Stimulated activated CD8-positive, alpha-beta memory T cell treated with anti-CD3 and anti-CD28 coated beads, Interleukin-15, amount 100 ng/mL, for 24 hours (primary cell): ENCODE measurements at places on chromosomes 16 and 17.

GRCh38 chr17:78343187-78343542, 16.7 kb downstream of the SOCS3 start:
- no peak for DNase-seq

DNA sequence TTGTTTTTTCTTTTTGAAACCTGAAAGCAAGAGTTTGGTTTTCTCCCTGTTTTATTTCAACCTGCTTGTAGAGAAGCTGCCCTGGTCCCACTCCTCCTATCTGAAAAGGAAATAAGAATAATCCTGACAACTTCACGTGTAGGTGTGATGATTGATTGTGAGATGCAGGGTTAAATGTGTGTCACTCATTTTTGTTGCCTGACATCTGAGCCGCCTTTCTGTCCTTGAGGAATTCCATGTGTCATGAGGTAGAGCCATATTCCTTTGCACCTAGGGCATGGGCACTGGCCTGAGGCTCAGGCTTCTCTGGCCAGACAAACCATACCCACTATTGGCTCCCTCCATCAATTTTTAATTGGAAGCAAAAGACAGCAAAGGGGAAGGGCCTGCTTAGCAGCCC, 10.2 kb upstream of the SMPD3 start:
- no peak for DNase-seq

DNA sequence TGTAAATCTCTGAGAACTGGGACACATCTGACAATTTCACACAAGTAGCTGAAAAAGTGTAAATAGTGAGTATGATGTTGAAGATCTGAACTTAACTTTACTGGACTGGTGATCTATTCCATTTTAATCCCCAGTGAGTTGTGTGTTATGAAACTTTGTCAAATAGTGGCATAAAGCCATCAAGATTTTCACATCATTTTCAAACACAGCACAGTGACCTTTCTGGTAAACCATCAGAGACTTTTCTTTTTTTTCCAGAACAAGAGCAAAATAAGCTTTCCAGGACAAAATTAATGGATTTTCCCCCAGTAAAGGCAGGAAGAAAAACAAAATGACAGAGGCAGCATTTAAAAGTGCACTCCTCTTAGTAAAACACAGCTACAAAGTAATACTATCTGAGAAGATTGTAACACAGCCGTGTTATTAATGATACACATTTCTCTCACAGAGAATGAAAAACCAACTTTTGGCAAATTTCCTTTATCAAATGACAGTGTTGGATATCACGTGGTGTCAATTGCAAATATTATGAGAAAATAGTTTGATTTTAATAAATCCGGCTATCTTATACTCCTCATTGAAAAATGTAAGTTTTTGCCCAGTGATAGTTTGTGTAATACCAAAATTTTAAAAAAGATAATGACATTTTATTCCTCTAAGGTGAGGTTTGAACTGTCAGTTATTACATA, 16.8 kb upstream of the COL1A1 start:
- DNase-seq: no peak

DNA sequence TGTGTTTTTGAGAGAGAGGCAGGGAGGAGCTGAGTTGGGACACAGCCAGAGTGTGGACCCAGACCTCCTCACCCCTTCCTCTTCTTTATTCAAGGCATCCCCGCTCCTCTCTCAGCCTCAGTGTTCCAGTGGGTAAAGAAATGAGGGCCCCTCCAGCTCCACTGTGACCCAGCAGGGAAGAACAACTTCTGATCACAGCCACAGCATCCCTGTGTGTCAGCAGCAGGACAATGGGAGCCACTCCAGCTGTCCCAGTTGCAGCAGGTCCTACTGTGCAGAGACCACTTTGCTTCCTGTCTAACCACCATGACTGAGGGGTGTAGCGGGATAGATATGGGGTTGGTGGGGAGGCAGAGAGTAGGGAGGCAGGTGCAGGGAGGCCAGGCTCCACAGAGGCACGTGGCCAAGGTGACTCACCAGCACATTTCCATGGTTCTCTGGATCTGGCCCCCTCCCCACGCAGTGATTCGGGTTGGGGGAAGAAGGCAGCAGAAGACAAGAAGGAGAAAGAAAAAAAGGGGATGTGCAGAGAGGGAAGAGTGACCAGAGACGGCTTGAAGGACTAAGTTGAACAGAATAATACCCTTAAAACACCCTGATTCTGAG, 24.5 kb downstream of the PIK3R5 start:
- no peak for DNase-seq

DNA sequence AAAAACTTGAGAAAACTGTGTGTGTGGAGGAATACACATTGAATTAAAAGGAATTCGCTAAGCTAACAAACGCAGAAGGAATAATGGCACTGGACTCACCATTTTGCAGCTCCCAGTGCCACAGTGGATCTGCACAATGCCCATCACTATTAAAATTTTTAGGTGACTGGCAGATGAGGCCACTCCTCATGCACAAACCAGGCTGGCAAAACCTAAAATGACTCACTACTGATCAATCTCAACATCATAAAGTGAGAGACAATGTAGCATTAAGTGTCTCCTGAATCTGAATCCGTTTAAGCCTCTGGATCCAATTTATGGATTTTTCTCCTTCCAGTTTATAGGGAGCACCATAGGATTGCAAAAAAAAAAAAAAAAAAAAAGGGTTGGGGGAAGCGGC, 20.6 kb downstream of the MYH10 start:
- no peak for DNase-seq

DNA sequence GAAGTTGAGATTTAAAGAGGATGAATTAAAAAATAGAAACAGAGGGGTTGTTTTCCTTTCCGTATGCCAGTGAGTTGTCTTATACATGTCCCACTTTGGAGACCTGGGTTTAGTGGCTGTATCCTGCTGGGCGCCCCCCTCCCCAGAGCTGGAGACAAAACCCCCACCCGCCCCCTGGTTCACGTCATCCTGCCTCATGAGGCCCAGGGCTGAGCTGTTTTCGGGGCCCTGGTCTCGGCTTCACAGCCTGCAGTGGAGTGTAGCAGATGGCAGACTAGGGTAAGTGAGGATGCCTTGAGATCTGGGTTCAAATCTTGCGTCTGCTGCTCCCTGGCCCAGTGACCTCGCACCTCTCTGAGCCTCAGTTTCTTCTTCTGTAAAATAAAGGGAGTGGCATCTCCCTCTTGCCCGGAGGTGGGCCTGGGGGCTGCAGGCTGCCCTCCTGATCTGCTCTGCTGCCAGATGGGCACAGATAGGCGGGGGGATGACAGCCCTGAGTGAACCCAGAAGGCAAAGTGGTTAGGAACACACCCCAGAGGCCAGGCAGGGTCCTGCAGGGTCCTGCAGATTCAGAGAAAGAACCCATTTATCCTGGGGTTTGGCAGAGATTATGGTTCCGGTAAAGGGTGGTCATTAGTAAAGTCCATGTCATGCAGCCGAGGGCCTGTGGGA, 45.1 kb downstream of the SOCS3 start:
- no peak for DNase-seq

DNA sequence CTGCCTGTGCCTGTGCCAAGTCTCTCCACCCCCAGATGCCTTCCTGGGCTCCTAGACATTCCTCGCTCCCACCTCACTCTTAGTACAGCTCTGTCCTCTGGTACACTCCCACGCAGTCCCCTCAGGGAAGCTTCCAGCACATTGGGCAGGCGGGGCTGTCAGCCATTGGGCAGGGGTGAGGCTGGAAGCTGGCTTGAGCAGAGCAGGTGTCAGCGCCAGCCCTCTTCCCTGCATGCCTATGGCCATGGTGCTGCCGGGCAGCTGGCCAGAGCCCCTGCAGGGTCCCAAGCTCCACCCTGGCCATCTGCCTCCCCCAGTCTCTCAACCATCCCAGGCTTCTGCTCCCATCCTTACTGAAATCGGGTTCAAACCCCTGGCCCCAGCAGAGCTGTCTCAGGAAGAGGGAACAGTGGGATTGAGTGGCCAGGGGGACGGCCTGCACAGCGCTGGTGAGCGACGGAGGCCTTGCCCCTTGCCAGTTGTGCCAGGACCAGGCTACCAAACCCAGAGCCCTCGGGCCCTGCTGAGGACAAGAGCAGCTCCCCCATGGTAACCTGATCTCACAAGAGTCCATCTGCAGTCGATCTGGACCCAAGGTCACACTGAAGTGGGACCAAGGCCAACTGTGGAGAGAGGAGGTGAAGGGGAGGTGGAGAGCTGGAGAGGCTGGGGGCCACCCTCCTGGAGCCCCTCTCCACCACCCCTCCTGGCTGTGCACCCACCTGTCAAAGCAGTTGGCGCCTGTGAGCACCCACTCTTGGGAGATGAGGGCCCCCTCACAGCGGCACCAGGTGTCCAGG, 2.4 kb upstream of the B9D1 start:
- no peak for DNase-seq

DNA sequence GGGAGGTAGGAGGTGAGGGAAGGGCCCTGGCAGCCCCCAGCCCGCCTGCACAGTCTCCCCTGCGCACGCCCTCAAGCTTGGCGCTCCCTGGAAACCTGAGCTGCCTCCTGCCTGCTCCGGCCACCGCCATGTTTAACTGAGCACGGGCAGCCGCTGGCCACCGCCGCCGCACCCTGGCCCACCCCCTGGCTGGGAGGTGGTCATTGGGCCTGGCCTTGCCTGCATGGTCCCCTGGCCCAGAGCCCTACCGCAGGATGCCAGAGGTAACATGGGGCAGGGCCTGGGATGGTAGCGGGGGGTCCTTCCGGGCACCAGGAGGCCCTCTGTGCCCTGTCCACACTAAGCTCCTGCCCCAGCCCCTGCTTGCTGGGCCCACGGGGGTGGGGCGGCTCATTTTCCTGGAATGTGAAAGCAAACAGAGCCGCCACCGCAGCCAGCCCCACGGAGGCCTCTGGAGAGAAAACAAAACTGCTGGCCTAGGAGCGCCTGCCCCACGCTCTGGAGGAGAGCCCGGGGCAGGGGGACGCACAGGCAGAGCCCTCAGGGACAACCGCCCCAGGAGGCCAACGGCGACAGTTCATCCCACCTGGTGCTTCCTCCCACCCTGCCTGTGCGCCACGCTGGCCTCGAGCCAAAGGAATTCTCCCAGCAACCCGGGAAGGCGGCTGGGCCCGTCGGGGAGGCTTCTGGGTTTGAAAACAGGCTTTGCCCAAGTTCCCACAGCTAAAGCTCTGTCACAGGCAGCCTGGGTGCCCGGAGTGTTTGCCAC, 8.9 kb downstream of the NHERF2 start:
- DNase-seq: no peak

- no peak for DNase-seq
Observed at GRCh38 chr16:30490210-30490609, 17.7 kb downstream of the ITGAL start.

GRCh38 chr16:57695680-57696069, 1.1 kb downstream of the DRC7 start:
- DNase-seq: no peak

GRCh38 chr16:84739349-84740124, 39.7 kb downstream of the USP10 start:
- DNase-seq: no peak

- DNase-seq: no peak
Observed at GRCh38 chr16:15811481-15812400, 45.1 kb downstream of the MYH11 start.

DNA sequence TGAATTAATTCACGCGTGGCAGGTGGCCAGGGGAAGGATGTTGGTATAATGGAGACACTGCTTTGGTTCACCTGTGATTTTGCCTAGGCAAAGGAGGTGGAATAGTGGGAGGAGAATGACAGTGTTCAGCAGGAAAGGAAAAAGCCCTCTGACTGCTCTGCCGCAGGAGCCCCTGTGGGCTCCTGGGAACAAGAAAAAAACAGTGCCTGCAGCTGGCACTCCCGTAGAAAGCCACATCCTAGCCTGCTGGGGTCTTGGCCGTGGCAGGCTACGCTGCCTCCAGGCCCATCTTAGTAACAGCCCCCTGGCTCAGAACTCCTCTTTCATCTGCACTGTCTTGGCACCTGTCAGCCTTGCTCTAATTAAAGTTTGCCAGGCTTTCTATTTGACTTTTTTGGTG, 20.6 kb downstream of the ADORA2B start:
- DNase-seq: no peak

- no peak for DNase-seq
Observed at GRCh38 chr16:64206862-64207261, 915.0 kb downstream of the CDH11 start.

DNA sequence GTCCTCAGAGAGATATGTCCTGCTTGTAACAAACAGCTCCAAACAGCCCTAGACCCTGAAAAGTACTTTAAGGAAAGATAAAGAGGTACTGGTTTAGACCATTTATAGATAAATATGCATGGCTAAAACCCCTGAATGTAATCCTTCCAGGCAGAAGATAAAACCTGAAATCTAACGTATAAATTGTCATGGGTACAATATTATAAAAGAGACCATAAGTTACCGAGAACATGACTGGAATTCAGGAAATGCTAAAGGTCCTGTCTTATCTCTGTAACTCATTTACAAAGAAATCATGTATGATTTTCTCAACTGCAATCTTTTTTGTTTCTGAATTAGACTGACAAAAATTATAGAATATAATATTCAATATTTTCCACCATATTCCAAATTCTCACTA, 9.2 kb upstream of the KANSL1 start:
- no peak for DNase-seq

DNA sequence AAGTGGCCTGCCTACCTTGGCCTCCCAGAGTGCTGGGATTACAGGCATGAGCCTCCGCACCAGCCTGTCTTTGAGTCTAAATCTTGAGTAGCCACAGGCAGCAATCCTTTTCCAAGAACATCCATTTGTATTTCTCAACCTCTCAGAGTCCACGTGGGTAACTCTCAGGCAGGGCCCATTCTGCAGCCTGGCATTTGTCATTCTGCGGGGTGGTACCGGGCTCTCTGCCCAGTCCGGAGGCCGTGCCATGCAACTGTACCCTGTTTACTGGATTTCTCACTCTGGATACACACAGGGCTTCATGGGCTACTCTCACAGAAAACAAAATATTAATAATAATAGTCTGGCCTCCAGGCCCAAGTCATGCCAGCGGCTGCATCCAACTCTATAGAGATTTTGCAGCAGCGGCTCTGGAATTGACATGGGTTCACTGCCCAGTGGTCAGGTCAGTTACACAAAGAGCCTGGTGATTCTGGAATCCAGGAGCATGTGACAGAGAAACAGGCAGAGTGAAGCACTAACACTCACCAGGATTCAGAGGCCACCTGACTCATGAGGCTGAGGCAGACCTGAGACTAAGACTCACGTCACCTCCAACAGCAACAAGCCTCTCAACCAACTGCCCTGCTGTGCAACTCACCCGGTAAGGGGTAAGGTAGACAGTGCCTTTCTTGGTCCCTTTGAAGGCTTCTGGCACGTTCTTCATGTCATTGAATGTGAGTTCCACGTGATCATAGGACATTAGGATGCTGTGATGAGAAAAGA, 4.0 kb downstream of the WBP2 start:
- DNase-seq: no peak

DNA sequence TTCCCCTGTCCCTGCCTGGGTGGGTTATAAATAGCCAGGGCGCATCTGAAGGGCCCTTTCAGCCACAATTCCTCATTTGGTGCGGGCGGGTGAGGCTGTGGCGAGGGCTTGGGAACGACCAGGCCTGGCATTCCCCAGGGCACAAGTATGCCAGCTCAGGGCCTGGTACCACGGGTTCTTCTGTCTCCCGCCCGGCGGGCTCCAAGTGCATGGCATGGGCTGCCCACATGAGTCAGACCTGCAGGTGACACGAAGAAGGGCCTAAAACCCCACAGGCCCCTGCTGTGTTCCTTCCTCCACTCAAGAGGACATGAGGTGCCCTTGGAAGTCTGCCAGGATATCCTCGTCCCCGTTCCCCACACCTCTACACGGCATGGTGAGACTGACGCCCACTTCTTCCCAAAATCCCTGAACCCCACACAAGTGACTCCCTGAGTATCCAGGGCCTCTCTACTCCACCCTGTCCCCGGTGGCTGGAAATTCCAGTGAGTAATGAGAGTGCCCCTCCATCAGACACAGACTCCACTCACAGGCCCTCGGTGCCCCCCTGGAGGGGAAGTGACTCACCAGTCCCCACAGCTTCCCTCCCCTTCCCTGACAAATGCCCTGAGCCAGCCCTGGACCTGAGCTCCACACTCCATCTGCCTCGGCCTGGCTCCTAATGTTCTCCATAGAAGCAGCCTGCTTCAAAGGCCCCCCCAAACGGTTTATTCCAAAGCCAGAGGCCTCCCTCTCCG, 68.8 kb downstream of the ABR start:
- DNase-seq: no peak
